CD4-positive, alpha-beta memory T cell (primary cell): ENCODE measurements at places on chromosomes 12 and 14. TPM values are rescaled to one million over a fixed set of nuclear protein-coding genes. Genes with fewer than 3 reads are reported as not detected.

- no peak overlapping the region for H3K4me3 ChIP-seq
- H3K27me3 ChIP-seq: no peaks in the 10 kb centered on the region
- H3K36me3 ChIP-seq: no peaks in the 10 kb centered on the region
- no peaks in the 10 kb centered on the region for H3K4me1 ChIP-seq
- no peak overlapping the region for H3K27ac ChIP-seq
Observed at GRCh38 chr12:1444142-1444516, 150.3 kb downstream of the FBXL14 start.

- peaks cover 29% of the 10 kb centered on the region for H3K36me3 ChIP-seq
- H3K4me1 ChIP-seq: peaks cover 68% of the 10 kb centered on the region
- DNase-seq: no peak
Observed at GRCh38 chr12:6452245-6452943, 552 bp downstream of the TAPBPL start.

- no peak overlapping the region for H3K4me3 ChIP-seq
- H3K27me3 ChIP-seq: peaks cover 3% of the 10 kb centered on the region
- H3K4me1 ChIP-seq: no peaks in the 10 kb centered on the region
- H3K36me3 ChIP-seq: no peaks in the 10 kb centered on the region
- no peak for DNase-seq
- no peak overlapping the region for H3K27ac ChIP-seq
Observed at GRCh38 chr12:107241411-107241810, 148.1 kb upstream of the CRY1 start.

GRCh38 chr12:116697305-116697704, 40.6 kb downstream of the SPRING1 start:
- DNase-seq: no peak
- H3K4me1 ChIP-seq: no peaks in the 10 kb centered on the region
- no peaks in the 10 kb centered on the region for H3K36me3 ChIP-seq
- no peak overlapping the region for H3K27ac ChIP-seq

DNA sequence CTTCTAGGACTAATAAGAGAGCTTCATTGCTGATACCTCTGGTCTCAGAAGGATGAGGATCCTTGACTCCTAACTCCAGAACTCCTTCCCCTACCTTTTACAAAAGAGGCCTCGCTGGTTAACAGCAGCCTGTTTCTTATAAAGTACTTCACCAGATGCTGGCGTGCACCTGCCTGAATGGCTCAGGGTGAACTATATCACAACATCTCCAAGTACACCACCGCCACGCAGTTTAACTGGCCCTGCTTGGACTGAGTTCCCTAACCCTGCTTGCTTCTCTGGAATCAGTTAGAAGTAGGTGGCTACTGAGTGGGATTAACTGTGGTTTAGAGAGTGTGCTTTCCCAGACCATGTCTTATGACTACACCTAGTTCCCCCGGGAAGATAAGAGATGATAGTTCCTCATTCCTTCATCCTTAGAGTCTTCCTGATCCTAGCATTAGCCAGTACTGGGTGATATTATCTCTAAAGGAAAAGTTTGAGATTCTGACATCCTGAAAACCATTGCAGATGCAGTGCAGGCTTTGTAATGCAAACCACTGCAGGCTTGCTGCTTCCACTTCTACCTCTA, 3.0 kb downstream of the FOXJ2 start:
- H3K27ac ChIP-seq: peak overlapping the region; percentile 97
- DNase-seq: no peak
- H3K36me3 ChIP-seq: peaks cover 8% of the 10 kb centered on the region
- H3K27me3 ChIP-seq: no peaks in the 10 kb centered on the region

The TMEM119 gene
- 0.58 TPM for total RNA-seq

The KCNC2 gene
- not detected for total RNA-seq

- no peak overlapping the region for H3K27ac ChIP-seq
- DNase-seq: peak; percentile 82
- H3K27me3 ChIP-seq: no peaks in the 10 kb centered on the region
- peaks cover 33% of the 10 kb centered on the region for H3K4me1 ChIP-seq
Observed at GRCh38 chr14:91078095-91078737, 17.8 kb upstream of the RPS6KA5 start.

The PPP1R1A gene
- not detected for total RNA-seq

DNA sequence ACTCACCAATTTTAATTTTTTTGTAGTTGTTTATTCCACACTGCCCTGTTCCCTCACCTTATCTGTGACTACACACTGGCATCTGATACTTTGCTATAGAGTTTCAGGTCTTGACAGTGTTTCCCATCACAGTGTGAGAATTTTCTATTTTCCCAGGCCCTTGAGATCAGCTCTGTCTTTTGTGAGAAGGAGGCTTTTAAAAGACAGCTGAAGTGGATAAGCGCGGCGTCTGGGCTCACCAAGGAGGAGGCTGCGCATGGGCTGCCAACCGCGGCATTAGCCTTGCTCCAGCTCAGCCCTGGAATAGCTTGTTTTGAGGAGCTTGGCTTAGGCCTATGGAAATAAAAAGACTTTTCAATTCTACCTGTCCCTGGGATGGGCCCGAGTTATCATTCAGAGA, 181.3 kb downstream of the RMST start:
- H3K27ac ChIP-seq: no peak overlapping the region
- H3K36me3 ChIP-seq: no peaks in the 10 kb centered on the region
- no peaks in the 10 kb centered on the region for H3K4me1 ChIP-seq
- DNase-seq: no peak
- H3K27me3 ChIP-seq: no peaks in the 10 kb centered on the region

DNA sequence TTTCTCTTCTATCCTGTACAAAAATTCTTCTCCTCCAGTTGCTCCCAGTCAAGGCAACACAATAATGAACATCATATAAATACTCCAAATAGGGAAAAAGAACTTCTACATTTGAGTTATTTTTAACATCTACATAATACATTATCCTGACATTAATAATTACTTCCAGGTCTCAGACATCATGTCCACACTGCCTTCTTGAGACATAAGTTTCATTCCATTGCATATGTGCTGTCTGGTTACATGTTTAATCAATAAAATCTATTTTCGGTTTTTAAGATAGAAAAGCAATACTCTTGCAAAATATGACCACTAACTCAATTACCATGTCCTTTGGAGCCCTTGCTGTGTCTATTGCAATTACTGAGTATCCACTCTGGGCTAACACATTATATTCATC, 881.9 kb downstream of the GALC start:
- no peaks in the 10 kb centered on the region for H3K36me3 ChIP-seq
- H3K4me1 ChIP-seq: no peaks in the 10 kb centered on the region
- no peaks in the 10 kb centered on the region for H3K27me3 ChIP-seq
- DNase-seq: no peak

GRCh38 chr14:84421621-84422020, 1108.3 kb upstream of the FLRT2 start:
- no peak overlapping the region for H3K4me3 ChIP-seq
- no peaks in the 10 kb centered on the region for H3K4me1 ChIP-seq
- H3K36me3 ChIP-seq: no peaks in the 10 kb centered on the region
- H3K27me3 ChIP-seq: no peaks in the 10 kb centered on the region
- no peak for DNase-seq
- no peak overlapping the region for H3K27ac ChIP-seq

GRCh38 chr12:117517219-117517739, 155.9 kb upstream of the NOS1 start:
- H3K4me1 ChIP-seq: no peaks in the 10 kb centered on the region
- no peak for DNase-seq
- H3K27ac ChIP-seq: no peak overlapping the region
- no peak overlapping the region for H3K4me3 ChIP-seq
- no peaks in the 10 kb centered on the region for H3K36me3 ChIP-seq
- no peaks in the 10 kb centered on the region for H3K27me3 ChIP-seq

The CARMIL3 gene
- total RNA-seq: 0.15 TPM

The HCAR1 gene
- total RNA-seq: 0.19 TPM

- no peaks in the 10 kb centered on the region for H3K4me1 ChIP-seq
- no peaks in the 10 kb centered on the region for H3K27me3 ChIP-seq
- no peak overlapping the region for H3K27ac ChIP-seq
Observed at GRCh38 chr12:26319511-26319910, 124.1 kb downstream of the SSPN start.

- H3K36me3 ChIP-seq: no peaks in the 10 kb centered on the region
- no peaks in the 10 kb centered on the region for H3K27me3 ChIP-seq
- no peak overlapping the region for H3K27ac ChIP-seq
- no peaks in the 10 kb centered on the region for H3K4me1 ChIP-seq
- no peak overlapping the region for H3K4me3 ChIP-seq
Observed at GRCh38 chr14:37051680-37052079, 120.7 kb downstream of the SLC25A21 start.

DNA sequence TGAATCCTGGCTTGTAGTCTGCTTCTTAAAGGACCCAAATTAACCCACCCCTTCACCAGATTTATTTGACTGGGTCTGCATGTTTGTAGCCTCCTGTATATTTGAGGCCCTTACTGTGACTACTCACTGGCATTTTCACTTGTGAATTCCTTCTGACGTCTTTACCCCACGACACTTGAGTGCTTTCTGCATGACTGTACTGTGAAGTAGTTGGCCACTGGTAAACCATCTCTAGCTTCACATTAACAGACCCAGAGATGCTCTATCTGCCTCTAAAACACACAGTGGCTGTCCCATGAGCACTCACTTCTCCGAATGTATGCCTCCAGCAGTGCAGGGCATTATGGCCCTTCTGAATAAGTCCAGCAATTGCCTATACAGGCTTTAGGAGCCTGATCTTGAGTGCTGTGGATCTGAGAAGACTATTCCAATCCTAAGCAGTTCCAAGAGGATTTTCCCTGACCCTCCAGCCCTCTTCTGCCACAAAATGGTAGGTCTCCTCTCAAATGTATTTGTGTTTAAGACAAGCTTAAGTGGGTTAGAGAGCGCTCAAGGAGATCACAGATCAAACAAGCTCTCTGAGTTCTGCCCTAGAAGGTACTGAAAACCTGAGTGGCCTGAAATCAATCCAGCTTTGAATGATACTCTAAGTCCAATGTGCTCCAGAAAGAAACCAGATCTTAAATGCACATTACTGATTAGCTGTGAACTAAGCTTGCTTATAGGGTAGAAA, 534.7 kb downstream of the RPS29 start:
- H3K4me3 ChIP-seq: no peak overlapping the region
- no peaks in the 10 kb centered on the region for H3K27me3 ChIP-seq
- H3K27ac ChIP-seq: no peak overlapping the region
- no peaks in the 10 kb centered on the region for H3K36me3 ChIP-seq
- H3K4me1 ChIP-seq: no peaks in the 10 kb centered on the region

DNA sequence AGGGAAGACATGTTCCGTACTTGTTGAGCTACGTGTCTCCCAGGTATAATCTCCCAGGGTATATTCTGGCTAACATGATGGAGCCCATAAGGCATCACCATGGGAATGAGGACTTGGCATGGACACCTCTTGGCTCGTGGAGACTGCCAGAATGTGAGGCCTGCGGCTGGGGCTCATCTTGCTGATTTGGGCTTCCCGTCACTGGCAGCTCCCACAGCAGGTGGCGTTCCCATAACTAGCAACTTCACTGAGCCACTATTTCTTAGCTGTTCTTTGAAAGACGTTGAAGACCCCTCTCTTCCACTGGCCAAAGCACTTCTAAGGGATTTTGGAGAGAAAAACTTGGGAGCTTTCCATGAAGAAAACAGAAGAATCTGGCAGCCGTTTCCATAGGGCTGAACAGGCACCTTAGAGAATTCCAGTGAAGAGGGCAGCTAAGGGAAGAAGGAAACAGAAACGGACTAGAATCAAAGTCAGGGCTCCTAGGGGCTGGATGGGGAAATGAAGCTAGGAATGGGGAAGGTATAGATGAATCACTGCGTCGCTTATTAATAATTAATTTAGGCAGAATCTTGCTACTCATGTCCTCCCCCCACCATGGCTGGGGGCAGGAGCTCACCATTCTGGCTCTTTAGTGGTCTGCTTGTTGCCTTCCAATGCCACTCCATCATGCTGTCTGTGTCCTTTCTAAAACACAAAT, 39.7 kb upstream of the FOS start:
- H3K27ac ChIP-seq: no peak overlapping the region
- H3K4me1 ChIP-seq: no peaks in the 10 kb centered on the region
- no peak overlapping the region for H3K4me3 ChIP-seq

- no peaks in the 10 kb centered on the region for H3K27me3 ChIP-seq
- peak overlapping the region; percentile 8 for H3K27ac ChIP-seq
- H3K36me3 ChIP-seq: no peaks in the 10 kb centered on the region
- H3K4me3 ChIP-seq: no peak overlapping the region
Observed at GRCh38 chr14:95485222-95485819, 31.1 kb downstream of the SYNE3 start.

DNA sequence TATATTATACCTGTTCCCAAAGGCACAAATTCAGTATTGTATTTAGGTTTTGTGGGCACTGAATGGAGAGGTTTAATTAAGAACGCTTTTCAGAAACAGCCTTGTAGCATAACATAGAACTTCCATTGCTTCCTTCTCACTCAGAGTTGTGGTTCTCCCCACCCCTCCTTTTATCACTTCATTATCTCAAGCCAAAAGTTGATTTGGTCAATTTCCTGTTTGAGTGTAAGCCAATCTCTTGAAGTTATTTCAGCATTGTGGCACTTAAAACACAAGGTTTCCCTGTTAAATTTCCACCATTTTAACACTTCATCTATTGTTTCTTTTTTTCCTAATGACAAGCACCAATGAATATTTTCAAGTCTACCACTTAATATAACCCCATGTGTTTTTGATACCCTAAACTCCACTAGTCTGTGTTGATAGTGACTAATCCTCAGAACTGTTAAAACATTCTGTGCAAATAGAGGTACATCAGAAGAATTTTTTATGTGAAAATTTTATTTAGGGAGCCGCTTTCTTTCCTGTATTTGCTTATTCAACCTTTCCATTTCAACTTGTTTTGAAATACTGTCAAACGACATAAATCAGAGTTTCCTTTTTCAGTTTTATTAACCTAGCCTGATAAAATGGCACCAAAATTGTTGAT, 340.1 kb downstream of the BCAT1 start:
- no peaks in the 10 kb centered on the region for H3K4me1 ChIP-seq
- DNase-seq: no peak
- no peaks in the 10 kb centered on the region for H3K36me3 ChIP-seq

DNA sequence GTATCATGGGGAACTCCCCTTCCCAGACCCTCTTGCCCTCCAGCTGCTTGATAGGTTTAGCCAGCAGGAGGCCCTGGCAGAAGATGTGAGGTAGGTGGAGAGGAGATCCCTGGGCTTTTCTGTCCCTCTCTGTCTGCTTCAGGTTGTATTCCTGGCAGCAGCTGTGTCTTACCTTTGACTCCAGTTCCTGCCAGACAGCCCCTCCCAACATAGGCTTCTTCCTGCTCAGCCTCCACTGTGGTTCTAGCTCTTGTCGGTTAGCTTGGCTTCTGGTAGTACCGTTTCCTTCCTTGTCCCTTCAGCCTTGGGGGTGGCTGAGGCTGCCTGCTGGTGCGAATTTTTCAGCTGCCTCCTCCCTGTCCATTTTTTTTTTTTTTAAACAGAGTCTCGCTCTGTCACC, 215.7 kb upstream of the CRY1 start:
- H3K4me1 ChIP-seq: peaks cover 11% of the 10 kb centered on the region
- peak; percentile 56 for DNase-seq
- no peaks in the 10 kb centered on the region for H3K36me3 ChIP-seq
- H3K27ac ChIP-seq: no peak overlapping the region
- no peak overlapping the region for H3K4me3 ChIP-seq
- no peaks in the 10 kb centered on the region for H3K27me3 ChIP-seq

GRCh38 chr14:54796961-54797360, 105.7 kb downstream of the GCH1 start:
- H3K4me3 ChIP-seq: no peak overlapping the region
- H3K27me3 ChIP-seq: no peaks in the 10 kb centered on the region
- no peak for DNase-seq
- H3K4me1 ChIP-seq: no peaks in the 10 kb centered on the region
- no peaks in the 10 kb centered on the region for H3K36me3 ChIP-seq
- no peak overlapping the region for H3K27ac ChIP-seq

GRCh38 chr14:92487513-92488133, 26.0 kb upstream of the RIN3 start:
- H3K36me3 ChIP-seq: no peaks in the 10 kb centered on the region
- no peaks in the 10 kb centered on the region for H3K27me3 ChIP-seq
- no peak overlapping the region for H3K4me3 ChIP-seq
- no peaks in the 10 kb centered on the region for H3K4me1 ChIP-seq
- DNase-seq: no peak
- no peak overlapping the region for H3K27ac ChIP-seq

The SCYL2 gene
- 52.5 TPM for total RNA-seq

The NGB gene
- not detected for total RNA-seq
